ENCODE measurements at places on chromosomes 4 and X. TPM values are rescaled to one million over a fixed set of nuclear protein-coding genes. Genes with fewer than 3 reads are reported as not detected.

DNA sequence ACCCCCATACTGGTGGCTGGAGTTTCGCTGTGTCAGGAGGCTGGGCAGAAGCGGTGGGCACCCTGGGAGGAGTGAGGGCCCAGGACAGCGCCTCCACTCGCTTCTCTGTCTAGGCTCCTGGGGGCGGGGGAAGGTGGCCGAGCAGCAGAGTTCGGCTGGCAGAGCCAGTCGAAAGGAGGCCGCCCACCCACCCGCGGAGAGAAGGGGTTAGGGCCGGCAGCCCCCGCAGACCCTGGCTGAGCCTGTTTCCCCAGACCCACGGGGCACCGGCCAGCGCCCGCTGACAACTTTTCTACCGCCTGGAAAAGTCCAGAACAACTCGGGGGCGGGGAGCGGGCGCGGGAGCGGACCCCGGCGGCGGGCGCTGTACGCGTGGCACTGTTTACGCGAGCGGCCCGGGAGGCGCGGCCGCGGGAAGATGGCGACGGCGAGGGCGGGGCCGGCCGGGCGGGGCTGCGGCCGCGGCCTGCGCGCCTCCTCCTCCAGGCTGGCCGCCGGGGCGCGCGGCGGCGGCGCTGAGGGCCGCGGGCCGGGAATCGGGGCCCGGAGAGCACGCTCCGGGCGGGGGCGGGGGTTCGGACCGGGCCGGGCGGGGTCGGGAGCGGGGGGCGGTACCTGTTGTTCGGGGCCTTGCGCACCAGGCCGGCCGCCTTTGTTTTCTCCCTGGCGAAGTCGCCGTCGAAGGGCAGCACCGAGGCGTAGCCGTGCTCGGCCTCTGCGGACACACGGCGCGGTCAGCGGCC, 628 bp downstream of the MXD4 start:
- peak; percentile 79 for DNase-seq

Gene FRMD7
- total RNA-seq, result not detected

Gene PDE5A
- total RNA-seq, result not detected

DNA sequence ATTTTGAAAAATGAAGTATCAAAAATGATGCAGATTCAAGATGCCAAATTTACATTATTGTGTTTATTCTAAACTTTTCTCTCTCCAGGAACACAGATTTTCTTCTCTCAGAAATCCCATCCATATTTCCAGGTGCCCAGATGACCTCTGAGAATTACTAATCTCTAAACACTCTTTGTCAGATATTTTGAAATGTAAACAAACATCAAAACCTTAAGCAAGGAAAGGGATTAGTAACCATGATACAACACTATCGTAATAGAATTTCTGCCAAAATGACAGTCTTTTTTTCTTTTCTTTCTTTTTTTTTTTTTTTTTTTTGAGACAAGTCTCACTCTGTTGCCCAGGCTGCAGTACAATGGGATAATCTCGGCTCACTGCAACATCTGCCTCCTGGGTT, 76.7 kb downstream of the PDS5A start:
- DNase-seq, result no peak

GRCh38 chr4:6424425-6424824, 48.0 kb downstream of the PPP2R2C start:
- no peak for DNase-seq

Gene EPHA5
- total RNA-seq, result not detected

- DNase-seq, result no peak
Observed at GRCh38 chr4:176276710-176277109, 7.7 kb upstream of the ASB5 start.

GRCh38 chrX:44244008-44244407, 99.5 kb downstream of the EFHC2 start:
- no peak for DNase-seq

GRCh38 chrX:9635368-9635767, 130.3 kb downstream of the GPR143 start:
- DNase-seq, result no peak

GRCh38 chr4:79294064-79294463, 31.8 kb downstream of the NAA11 start:
- DNase-seq, result no peak

Gene SLC16A2
- total RNA-seq, result 0.60 TPM

- no peak for DNase-seq
Observed at GRCh38 chr4:98664959-98665358, 6.5 kb upstream of the TSPAN5 start.

Gene PRKG2
- total RNA-seq, result 0.12 TPM

Gene AMOT
- 2.0 TPM for total RNA-seq

GRCh38 chr4:10074767-10075105, 41.9 kb downstream of the WDR1 start:
- no peak for DNase-seq

Gene CSAG1
- total RNA-seq, result not detected

- no peak for DNase-seq
Observed at GRCh38 chrX:109312757-109313156, 169.1 kb downstream of the GUCY2F start.

DNA sequence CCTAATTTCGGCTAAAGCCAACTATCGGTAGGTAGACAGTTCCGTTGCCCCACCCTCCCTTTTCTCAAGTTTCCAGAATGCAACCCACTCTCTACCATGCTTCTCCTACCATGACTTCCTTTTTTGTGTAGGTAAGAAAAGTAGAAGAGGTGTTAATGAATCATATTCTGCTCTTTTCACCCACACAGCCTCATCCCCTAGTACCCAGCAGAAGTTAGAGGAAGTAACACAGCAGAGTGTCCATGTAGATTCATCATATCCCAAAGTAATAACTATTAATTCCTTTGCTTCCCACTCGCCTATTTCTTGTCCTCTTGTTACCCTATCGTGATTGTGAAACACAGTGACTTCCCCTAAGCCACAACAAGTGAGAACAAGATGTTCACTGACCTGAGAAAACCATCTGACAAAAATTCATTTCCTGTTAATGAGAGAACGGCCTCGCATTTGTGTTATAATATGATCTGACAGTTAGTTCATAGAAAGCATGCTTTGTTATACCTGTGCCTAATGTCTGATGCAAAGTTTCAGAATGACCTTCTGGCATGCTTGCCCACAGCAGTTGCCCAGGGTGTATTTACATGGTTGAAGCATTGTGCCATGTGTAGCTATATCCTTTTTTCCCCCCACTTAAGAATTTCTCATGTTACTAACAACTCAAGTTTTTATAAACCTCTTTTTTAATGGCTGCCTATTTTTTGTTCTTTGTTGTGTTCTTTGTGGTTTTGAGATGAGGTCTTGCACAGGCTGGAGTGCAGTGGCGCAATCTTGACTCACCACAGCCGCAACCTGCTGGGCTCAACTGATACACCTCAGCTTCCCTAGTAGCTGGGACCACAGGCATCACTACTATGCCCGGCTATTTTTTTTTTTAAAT, 185.6 kb downstream of the RAP1GDS1 start:
- peak; percentile 66 for DNase-seq

DNA sequence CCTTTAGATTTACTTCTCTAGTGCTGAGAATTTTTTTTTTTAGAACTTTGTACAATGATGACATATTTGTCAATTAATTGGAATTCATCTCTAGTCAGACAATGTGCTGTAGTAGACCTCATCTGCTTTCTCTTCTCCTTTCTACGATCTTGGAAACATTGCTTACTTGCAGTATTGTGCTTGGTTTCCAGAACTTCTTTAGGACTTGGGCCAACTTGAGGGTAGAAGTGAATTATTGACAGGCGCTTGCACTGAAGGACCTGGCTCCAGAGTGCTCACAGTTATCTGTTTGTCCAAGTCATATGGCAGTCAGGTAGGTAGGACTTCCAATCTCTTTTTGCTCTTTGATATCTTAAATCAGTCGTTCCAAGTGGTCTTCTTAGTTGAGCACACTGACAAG, 39.6 kb downstream of the FNIP2 start:
- DNase-seq, result no peak

DNA sequence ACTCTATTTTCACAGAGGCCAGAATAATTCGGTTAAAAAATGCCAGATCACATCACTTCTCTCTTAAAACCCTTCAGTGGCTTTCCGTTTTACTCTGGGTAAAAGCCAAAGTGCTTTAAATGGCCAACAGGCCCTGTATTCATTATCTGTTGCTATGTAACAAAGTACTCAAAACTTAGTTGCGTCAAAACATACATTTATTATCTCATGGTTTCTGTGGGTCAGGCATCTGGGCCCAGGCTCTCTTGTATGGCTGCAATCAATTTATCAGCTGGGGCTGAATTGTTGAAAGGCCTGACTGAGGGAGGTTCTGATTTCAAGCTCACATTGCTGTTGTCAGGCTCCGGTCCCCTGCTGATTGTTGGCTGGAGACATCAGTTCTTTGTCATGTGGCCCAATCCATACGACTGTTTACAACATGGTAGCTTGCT, 72.7 kb upstream of the H2AZ1 start:
- no peak for DNase-seq

DNA sequence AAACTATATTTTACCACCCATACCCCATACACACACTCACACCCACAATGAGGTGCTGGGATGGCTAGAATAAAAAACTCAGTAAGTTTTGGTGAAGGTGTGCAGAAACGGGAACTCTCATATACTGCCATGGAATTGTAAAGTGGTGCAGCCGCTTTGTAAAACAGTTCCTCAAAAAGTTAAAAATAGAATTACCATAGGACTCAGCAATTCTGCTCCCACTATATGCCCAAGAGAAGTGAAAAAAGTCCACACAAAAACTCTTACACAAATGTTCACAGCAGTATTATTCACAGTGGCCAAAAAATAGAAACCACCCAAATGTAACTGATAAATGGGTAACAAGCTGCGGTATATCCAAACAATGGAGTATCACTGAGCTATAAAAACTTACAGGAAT, 6.5 kb downstream of the CENPU start:
- no peak for DNase-seq

DNA sequence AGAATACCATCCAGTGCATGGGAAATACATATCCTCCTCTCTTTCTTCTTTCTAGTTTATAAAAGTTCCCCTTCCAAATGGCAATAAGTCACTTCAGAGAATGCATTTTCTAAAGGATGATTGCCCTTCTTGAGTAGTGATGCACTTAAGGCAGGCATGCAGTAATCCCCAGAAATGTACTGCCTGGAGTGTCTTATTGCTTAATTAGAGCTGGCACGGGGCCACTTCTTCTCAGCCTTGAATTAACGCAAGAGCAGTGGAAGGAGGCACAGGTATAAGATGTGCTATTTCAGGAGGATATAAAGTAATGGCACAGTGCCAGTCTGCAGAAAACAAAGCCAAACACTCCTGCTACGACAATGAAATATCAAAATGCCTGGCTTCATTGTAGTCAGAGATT, 371.4 kb upstream of the FAM241A start:
- no peak for DNase-seq

DNA sequence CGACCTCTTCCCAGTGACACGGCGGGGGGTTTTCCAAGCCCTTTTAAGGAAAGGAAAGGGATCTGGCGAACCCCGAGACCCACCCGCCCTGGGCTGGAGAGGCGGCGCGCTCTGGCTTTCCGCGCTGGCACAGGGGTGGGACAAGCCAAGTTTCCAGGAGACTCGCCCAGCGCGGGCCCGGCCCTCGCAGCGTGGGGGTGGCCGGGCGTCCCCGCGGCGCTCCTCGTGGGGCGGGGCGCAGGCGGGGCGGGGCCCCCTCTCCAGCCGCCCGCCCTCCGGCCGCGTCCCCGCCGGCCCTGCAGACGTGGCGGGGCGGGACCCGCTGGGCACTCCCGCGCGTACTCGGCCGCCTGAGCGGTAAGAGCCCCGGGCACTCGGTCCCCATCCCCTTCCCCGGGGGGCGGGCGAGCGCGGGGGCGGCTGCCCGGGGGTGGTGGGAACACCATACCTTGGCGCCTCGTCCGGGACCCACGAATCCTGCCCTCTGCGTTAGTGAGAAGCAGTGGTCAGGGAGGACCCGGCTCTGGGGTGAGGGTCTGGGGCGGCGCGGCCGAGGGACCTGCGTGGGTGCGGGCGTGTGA, at the start of gene FAM114A1:
FAM114A1 (plus strand) TSS at position 329 of the 581 bp plus-strand sequence. CDS start 10,273 bp downstream, outside the sequence.
- peak; percentile 37 for DNase-seq

Gene ZCCHC18
- total RNA-seq, result 5.8 TPM

DNA sequence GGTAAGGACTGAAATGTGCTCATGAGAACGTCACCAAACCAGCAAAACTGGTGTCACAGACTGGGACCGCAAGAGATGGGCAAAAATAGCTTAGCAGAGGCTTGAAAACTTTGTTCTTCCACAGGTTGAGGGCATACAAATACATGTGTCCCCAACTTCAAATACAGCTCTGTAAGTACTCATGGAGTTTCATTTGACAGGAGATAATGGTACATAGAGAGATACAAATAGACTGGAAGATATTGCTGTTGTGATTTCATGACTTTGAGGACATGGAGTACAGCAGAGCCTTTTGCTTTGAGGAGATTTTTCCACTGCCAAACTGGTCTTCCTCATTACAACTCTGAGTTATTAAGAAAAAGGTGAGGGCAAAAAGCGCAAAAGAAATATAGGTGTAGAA, 70.7 kb downstream of the STX18 start:
- no peak for DNase-seq

Gene BEND4
- 1.4 TPM for total RNA-seq

DNA sequence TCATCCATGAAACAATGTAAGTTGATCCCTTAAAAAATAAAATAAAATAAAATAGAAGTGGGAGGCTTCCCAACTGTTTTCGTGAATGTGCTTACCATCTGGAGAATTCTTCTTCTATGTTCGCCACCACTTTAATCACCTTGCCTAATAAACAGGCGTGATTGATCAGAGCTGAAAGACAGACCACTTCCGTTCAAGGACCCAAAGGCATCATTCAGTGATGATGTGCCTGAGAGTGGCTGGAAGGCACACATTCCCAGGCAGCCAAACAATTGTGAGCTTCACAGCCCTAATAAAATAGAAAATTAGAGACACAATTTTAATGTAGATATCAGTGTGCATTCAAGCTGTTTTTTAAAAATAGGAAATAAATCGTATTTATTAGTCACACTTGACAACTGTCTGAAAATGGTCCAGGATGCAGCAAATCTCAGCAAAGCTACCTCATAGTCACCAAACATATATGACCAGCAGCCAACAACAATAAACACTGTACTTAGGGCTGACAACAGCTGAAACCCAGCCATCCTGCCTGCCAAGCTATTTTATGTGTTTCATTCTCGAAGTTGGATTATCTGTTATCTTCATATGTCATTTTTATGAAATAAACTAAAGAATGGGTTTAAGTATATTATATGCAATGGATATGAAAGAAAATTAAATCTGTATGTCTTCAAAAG, 163.2 kb upstream of the FAM9B start:
- no peak for DNase-seq

DNA sequence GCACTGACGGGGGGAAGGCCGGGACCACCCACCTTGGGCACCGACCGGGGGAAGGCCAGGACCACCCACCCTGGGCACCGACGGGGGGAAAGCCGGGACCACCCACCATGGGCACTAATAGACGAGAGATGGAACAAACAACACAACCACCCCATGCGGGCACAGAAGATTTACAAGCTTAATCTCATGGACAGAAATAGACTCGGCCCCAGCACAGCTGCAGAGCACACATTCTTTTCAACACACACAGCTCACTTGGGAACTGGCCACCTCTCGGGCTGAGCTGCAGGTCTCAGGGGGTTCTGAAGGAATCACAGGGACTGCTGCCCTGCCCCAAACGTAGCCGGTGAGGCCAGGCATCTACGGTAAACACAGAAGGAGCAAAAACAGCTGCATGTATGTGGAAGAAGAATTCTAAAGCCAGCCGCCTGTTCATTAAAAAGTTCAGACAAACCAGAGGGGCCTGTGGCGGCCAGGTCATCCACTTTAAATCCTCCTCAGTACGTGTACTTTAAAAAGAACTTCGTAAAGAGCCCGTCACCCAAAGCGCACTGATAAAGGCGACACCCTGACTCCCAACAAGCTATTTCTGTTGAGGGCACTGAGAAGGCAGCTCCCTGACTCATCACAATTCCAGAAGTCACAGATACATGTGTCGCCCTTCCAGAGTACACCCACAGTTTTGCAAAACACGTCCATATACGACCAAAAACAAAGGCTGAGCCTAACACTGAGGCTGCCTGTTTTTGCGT, 17.7 kb downstream of the PPP2R3B start:
- no peak for DNase-seq

All from activated naive CD8-positive, alpha-beta T cell treated with anti-CD3 and anti-CD28 coated beads for 36 hours (primary cell).